SK-N-MC (cell line): ENCODE measurements at places on chromosomes 4 and X.

- DNase-seq = no peak
Measured at GRCh38 chr4:114027596-114027995, 48.1 kb upstream of the ARSJ start.

DNA sequence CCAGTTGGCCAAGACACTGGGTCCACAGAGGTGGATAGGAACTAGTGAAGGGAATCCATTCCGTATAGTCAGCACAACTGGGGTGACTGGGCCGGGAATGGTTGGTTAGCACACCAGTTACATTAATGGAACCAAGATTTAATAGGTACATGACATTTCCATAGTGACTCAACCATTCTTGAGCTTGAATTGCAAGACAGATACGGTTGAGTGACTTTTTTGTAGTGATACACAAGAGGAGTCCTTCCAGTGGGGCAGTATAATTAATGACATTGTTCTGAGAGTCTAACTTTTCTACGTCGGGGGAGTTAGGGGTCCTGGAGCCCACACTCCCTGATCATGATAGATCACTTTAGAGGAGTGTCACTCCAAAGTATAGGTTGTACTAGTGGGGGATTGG, 211.6 kb upstream of the CXCL13 start:
- no peak for DNase-seq

- no peak for DNase-seq
Measured at GRCh38 chrX:41664375-41664901, 24.3 kb upstream of the GPR34 start.

DNA sequence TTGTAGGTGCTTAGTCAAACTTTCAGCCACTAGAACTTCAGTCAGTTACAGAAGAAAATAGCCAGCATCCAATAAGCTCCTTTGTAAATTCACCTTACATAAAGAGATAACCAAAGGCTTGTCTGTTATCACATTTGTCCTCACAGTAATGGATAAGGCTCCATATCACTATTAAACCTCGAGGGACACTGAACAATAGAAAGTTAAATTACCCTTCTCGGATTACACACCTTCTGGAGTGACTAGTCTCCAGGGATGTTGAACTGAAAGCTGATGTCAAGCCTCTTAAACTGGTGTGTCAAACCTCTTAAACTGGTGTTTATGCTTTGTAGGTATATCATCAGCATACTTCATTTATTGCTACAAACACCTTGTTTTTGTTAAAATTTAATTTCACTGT, 639.0 kb downstream of the CENPC start:
- no peak for DNase-seq

GRCh38 chr4:25925486-25926201, 11.6 kb downstream of the SMIM20 start:
- no peak for DNase-seq

GRCh38 chrX:134607523-134607922, 50.7 kb downstream of the PLAC1 start:
- DNase-seq = no peak

GRCh38 chr4:148061141-148061481, 329.2 kb downstream of the ARHGAP10 start:
- DNase-seq = no peak

GRCh38 chr4:82360298-82361177, 13.3 kb downstream of the HNRNPD start:
- DNase-seq = no peak

DNA sequence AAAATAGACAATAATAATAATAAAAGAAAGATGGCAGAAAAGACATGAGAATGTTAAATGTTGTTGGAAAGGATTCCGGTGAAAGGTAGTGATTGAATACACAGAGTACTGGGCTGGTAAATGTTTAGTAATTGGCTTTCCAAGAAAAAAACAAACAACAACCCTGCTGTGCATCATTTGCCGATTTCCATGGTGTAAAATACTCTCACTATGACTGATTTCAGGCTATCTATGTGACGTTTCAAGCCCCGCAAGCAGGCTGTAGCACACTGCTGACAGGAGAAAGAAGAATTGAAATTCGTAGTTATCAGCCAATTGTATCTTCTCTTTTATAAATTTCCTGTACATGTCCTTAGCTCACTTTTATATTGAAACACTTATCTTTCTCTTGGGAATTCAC, 13.6 kb upstream of the SEPTIN6 start:
- no peak for DNase-seq

- no peak for DNase-seq
Measured at GRCh38 chr4:36053930-36054329, 190.4 kb downstream of the ARAP2 start.

GRCh38 chr4:15585331-15585730, 69.8 kb downstream of the FBXL5 start:
- no peak for DNase-seq

GRCh38 chrX:1807301-1807731, 192.5 kb downstream of the ASMT start:
- no peak for DNase-seq

DNA sequence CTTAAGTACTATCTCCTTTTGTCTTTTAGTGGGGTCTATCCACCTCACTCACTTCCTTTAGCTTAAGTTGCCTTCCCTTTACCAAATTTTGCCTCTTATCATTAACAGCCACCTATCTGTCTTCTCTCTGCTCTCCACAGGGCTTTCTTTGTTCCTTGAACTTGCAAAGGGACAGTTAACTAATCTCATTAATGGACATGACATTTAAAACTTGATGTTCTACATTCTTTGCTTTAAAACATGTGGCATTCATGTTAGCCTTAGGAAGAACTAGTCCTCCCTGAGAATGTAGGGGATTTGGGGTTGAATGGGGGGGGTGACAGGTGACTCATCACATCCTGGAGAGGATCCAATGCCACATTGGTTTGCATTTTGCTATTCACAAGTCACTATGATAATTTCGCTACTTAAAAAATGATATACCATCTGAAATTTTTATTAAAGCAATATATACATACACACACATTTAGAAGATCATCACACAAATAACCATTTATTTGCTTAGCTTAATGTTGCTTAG, 41.0 kb upstream of the DMD start:
- no peak for DNase-seq

GRCh38 chr4:182748949-182749348, 168.2 kb downstream of the DCTD start:
- no peak for DNase-seq

DNA sequence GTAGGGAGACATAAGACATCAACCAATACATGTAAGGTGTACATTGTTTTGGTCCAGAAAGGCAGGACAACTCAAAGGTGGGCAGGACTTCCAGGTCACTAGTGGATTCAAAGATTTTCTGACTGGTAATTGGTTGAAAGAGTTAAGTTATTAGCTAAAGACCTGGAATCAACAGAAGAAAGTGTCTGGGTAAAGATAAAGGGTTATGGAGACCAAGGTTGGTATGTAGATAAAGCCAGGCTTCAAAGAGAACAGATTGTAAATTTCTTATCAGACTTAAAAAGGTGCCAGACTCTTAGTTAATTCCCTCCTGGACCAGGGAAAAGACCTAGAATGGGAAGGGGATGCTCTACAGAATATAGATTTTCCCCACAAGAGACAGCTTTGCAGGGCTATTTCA, 28.3 kb upstream of the GAB1 start:
- DNase-seq = no peak

DNA sequence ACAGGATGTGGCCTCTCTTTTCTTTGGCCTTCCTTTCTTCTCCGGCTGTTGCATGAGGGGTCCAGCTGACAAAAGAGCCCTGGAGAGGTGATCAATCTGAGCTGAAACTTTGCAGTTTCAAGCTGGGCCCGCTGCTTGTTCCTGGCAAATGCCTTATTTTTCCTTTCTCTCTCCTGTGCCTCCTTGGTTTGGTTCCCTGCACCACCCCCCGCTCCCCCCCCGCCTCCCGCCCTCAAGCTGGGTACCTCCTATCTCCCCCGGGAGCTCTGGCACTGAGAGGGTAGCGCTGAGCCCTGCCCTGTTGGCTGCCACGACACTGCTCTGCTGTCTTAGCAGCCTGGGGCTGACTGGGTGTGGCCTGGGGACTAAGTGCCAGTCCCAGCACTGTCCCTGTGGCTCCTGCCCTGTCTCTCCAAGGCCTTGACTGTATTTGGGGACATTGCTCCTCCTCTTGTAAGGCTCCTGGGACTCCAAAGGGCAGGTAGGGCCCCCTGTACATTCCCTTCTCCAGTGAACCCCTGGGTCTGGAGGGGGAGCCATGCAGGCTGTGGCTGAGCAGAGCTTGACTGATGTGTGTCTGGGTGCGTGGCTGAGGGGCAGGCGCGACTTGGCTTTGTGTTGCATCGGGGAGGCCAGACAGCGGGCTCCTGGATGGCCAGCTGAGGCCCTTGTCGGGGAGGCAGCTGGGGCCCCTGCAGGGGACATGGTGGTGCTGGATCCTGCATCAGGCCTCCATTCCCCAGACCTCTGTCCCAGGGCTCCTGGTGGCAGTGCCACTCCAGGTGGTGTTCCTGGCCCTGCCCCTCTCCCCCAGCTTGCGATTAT, 1.1 kb downstream of the PLXNA3 start:
- DNase-seq = no peak

DNA sequence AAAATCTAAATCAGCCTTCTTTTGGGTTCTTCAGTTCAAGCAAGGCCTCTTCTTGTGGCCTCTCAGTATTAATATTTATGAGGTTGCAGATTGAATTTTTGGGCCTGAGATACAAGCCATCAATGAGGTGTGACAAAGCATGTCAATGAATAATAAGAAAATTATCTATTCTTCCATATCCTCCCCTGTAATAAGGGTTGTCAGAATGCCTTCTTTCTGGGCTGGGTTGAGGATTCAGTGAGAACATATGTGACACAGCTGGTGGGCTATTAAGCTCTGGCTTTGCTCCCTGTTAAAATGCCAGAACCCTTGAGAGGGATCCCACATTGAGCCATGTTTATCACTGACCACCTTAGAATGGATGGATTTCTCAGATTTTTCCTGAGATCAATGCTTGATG, 187.2 kb downstream of the AR start:
- no peak for DNase-seq

- no peak for DNase-seq
Measured at GRCh38 chrX:2732076-2732475, 19.8 kb upstream of the XG start.

DNA sequence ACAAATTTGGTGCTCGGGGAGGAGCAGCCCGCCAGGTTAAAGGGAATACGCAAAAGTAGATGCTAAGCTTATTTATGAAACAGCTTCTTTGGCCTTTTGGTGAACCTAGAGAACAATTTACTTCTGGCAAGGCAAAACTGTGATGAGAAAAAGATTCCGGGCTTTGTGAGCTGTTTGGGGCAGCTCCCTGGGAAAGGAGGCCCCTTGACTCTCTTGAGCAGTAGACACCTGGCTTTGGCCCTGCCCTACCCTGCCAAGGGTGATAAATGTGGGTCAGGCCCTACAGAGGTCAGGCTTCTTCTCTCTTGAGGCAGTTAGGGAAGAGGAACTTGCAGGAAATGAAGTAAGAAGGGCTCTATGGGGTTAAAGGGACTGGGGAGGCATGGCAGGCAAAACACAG, 509.6 kb downstream of the MID1IP1 start:
- DNase-seq = no peak

GRCh38 chrX:130772105-130772775, 130.8 kb downstream of the ENOX2 start:
- DNase-seq = no peak

DNA sequence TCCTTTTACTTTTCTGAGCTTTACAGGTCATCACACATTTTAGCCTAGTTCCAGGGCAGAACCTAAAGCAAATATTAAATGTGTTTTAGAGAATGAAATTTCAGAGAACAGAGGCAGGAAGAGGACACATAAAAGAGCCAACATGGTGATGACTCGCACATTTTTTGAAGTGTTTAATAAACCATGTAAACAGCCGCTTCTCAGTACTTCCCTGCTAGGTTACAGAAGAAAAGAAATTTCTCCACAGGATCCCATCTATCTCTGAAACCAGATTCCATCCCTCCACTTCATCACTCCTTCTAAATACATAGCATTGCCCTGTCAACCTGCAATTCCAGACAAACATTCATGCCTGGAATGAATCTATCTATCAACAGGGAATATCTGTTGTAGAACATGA, 949.5 kb upstream of the PCDH7 start:
- no peak for DNase-seq

DNA sequence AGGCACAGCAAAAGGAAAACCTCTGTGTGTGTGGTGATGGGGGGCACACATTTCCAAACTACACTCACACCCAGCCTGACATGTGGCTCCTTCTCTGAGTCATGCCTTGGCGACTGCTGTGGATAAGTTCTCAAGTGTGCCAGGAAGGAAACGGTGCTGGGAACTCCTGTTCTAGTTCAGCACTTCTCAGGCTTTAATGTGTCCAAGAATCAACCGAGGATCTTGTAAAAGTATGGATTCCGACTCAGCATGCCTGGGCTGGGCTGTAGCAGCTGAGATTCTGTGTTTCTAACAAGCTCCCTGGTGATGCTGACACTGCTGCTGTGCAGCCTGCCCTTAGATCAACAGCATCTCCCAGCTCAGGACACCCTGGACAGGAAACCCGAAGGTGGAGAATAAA, 20.2 kb downstream of the CLNK start:
- no peak for DNase-seq

- no peak for DNase-seq
Measured at GRCh38 chr4:41880022-41880837, 55.0 kb upstream of the TMEM33 start.

GRCh38 chrX:136754651-136755050, 26.1 kb downstream of the ARHGEF6 start:
- no peak for DNase-seq

DNA sequence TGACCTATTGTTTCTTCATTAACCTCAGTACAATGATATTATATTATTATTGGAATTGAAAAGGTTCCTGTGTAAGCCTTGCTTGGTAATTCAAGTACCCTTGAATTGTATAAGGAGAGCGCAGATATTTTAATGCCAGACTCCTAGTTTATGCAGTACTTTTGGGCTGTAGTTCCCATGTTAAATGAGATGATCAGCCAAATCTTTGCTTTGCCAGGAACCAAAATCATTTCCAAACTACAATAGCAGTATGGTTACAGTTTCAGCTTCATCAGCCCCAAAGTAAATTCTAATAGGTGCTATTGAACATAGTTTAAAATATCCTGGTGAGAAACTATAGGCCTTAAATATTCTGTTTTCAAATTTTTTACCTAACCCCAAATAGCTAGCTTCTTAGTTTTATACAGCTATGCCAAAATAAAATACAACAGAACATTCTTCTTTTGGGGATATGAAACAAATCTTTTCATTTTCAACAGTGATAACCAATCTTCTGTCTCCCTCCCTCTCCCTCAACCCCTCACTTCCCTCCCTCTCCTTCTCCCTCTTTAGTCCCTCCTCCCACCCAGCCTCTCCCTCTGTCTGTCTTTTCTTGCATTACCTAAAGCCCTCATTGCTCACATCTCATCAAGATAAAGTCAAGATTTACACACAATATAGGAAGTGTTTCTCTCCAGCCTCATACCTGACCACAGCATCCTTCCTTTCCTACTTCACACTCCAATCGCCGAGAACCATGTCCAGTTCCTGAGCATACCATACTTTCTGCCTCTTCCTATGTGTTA, 190.1 kb downstream of the SHROOM3 start:
- DNase-seq = no peak

GRCh38 chr4:184395971-184396391, 78.4 kb downstream of the IRF2 start:
- DNase-seq = no peak
